ENCODE measurements at places on chromosomes 13 and 19. TPM values are rescaled to one million over a fixed set of nuclear protein-coding genes. Genes with fewer than 3 reads are reported as not detected.

The SDHAF1 gene
- total RNA-seq: 8.0 TPM

The DAND5 gene
- total RNA-seq: 0.13 TPM

The MAMSTR gene
- total RNA-seq: 0.69 TPM

The ZNF490 gene
- 9.6 TPM for total RNA-seq

The ICAM5 gene
- 2.5 TPM for total RNA-seq

The C3 gene
- 313 TPM for total RNA-seq

The CGB2 gene
- total RNA-seq: not detected

The RASAL3 gene
- 0.07 TPM for total RNA-seq

The ZNF560 gene
- 0.33 TPM for total RNA-seq

The SLC8A2 gene
- 0.36 TPM for total RNA-seq

The PTGER1 gene
- 4.4 TPM for total RNA-seq

The TNFAIP8L1 gene
- 2.1 TPM for total RNA-seq

The SHISA7 gene
- not detected for total RNA-seq

The ZNF625 gene
- total RNA-seq: 9.2 TPM

The ZNF829 gene
- total RNA-seq: 3.4 TPM

The KLF5 gene
- 3.5 TPM for total RNA-seq

The OVOL3 gene
- total RNA-seq: not detected

The KCNJ14 gene
- total RNA-seq: 0.65 TPM

The IGSF23 gene
- total RNA-seq: not detected

The WDR88 gene
- not detected for total RNA-seq

The ANGPTL8 gene
- total RNA-seq: not detected

The SIGLEC14 gene
- not detected for total RNA-seq

The PLK5 gene
- not detected for total RNA-seq

The IZUMO2 gene
- total RNA-seq: not detected

The SOX1 gene
- total RNA-seq: not detected

The C19orf81 gene
- total RNA-seq: not detected

Measured in smooth muscle cell of the pulmonary artery (primary cell).